Omental fat pad (tissue), 4 donors: ENCODE measurements at places on chromosomes 12 and 14.

DNA sequence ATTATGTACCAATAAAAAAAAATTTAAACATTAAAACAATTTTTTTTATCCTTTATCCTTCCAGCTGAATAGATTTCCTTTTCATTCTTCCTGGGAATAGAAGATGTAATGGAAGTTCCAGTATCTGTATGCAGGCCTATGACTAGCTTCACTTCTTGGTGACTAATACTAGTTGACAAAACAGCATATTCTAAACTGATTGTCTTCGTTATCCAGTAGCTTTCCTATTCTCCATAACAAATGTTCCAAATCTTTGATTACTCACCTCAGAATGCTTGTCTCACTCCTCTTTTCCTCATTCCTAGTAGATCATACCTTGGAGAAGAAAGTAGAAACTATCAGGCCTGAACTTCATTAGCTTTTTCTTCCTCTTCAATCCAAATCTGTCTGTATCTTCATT, 70.7 kb downstream of the PLEKHA5 start:
- no peak for DNase-seq

- DNase-seq, result no peak
These were observed 148.6 kb upstream of the FOXN3 start for GRCh38 chr14:89565607-89566006.

- DNase-seq, result no peak
These were observed 227.1 kb downstream of the MSRB3 start for GRCh38 chr12:65505386-65506121.

DNA sequence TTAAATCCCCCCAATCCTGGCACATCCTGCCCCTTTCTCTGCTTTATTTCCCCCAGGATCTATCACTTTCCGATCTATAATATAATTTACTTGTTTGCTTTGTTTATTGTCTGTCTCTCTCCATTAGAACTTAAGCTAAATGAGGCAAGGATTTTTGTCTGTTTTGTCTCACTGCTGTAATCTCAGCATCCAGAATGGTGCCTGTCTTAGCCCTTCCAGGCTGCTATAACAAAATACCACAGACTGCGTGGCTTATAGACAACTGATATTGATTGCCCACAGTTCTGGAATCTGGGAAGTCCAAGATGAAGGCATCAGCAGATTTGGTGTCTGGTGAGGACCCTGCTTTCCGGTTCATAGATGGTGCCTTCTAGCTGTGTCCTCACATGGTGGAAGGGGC, 65.2 kb downstream of the VWF start:
- no peak for DNase-seq

DNA sequence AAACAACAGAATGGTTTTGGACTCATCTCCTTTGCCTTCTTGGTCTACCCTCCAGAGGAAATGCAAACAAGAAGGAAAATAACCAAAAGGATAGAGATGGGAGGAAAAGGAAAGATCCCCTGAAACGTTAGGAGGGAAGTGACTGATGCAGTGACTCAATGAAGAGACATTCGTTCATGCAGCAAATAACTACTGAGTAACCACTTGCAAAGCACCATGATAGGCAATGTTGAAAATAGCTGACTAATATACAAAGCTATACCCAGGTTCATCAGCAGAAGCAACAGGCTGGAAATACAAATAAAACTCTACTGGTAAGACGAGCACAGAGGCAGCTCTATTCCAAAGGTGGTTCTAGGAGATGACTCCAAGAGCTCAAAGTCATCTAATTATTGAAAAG, 41.8 kb downstream of the R3HDM2 start:
- DNase-seq, result no peak

GRCh38 chr12:52042706-52043385, 8.4 kb upstream of the NR4A1 start:
- no peak for DNase-seq

- DNase-seq, result no peak
These were observed 754 bp downstream of the KRT18 start for GRCh38 chr12:52949413-52950331.

GRCh38 chr14:87331991-87332390, 661.0 kb downstream of the GALC start:
- DNase-seq, result no peak
